NCI-H187 (cell line): ENCODE measurements at places on chromosomes 7 and 10.

DNA sequence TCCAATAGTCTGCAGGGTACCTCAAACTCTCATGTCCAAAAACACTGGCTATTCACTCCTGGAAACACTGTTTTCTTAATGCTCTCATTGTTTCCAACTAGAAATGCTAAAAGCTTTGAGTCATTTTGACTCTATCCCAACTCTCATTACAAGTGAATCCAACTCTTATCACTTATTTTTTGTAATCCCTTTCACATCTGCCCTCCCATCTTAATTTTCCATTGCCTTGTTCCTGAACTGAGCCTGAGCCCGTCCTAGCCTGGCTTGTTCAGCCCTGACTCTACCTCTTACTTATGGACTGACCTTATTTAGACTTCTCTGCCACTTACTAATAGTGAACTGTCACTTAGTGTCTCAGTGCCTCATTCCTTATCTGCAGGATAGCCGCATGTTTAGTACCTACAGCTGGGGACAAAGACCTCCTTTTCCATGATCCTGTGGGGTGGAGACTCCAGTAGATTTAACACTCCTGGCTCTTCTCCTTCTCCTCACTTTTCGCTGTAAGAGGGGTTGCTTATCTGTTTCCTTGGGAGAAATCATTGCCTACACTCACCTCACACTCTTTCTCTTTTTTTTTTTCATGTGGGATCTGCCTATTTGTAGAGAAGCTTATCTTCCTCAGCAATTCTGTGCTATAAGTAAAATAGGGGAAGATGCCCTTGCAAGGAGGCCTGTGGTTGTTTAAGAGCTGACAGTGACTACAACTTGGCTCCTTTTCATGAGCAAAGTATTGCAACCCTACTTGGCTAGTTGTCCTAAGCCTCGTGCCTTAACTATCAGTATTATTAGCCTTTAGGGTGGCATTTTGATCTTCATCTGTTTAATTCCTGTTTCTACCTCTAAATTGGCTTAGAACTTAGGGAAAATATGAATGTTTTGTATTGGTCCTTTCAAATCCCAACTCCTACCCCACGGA is 56.4 kb downstream of the SLC16A12 start:
- no peak for DNase-seq

DNA sequence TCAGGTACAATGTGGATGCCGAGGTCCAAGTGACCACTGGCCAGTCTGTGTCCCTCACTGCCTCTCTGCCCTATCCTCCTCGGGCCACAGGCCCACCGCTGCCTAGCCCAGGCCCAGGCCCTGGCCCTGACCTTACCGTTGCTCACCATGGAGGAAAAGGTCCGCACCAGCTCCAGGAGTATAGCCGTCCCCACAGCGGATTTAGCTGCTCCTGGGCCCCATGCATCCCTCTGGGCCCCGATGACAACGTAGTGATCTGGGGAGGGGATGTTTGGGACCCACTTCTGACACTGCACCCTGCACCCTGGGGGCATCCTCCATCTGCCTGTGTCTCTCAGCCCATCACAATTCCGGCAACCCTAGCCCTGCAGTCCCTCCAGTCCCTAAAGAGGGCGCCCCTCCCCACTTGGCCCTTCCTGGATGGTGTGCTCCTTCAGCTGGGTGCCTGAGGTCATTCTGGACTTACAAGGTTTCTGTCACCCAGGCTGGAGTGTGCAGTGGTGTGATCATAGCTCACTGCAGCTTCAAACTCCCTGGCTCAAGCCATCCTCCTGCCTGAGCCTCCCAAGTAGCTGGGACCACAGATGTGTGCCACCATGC is 12.1 kb downstream of the TFR2 start:
- DNase-seq: no peak

GRCh38 chr7:82057476-82057875 is 287.6 kb upstream of the HGF start:
- DNase-seq: no peak

DNA sequence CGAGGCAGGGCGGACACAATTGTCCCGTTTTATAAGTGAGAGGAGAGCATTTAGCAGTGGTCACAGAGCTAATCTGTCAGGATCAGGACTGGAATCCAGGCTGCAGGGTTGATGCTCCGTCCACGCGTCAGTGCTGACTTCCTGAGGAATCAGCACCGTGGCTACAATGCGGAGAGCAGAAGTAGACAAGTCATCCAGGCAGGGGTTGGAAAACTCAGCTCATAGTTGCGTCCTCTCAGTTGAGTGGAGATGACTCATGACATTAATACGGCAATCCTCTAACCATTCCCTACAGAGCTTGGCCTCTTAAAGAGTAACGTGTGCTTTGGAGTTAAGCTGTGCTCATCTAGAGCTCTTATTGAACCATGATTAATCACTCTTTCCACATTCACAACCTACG is 17.1 kb upstream of the HTR5A start:
- no peak for DNase-seq

GRCh38 chr7:132234711-132235110 is 341.6 kb downstream of the PLXNA4 start:
- DNase-seq: no peak

GRCh38 chr10:70475661-70476060 is 2.9 kb upstream of the PALD1 start:
- DNase-seq: no peak

DNA sequence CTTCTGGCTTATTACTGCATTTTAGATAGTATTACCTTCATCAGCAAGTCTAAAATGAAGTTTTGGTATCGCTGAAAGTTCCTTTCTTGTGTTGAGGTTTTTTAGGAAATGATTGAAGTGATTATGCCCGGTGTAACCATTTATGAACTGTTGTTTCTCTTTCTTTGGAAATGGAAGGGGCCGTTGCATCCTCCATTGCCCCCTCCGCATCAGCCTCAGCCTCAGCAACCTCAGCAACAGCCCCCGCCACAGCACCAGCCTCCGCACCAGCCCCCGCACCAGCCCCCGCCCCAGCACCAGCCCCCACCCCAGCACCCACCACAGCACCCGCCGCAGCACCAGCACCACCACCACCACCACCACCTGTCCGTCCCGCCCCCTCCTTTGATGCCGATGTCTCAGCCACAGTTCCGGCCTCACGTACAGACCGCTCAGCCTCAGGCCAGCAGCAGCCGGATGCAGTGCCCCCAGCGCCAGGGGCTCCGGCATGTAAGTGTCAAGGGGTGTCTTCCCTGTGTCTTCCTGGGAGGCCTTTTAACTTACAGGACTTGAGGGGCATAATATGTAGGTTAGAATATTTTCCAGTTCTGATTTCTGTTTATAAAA is 72.6 kb downstream of the SHH start:
- DNase-seq: no peak

DNA sequence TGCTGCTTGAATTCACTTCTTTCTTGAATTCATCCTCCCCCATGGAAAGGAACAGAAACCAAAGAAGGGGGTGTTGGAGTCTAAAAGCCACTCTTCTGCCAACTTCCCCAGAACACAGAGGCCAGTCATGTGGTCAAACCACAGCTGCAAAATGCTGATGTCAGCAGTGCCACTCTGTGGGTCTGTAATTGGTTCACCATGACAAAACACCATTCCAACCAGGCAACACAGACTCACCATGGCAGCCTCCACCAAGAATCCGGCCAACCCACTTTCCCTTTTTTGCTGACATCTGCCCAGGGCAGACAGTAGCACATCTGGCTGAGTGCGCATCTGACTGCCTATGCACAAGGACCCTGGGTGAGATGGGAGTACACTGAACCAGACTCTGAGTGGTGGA is 16.8 kb downstream of the OSBPL3 start:
- no peak for DNase-seq

GRCh38 chr7:139993169-139993568 is 69.6 kb downstream of the PARP12 start:
- no peak for DNase-seq

DNA sequence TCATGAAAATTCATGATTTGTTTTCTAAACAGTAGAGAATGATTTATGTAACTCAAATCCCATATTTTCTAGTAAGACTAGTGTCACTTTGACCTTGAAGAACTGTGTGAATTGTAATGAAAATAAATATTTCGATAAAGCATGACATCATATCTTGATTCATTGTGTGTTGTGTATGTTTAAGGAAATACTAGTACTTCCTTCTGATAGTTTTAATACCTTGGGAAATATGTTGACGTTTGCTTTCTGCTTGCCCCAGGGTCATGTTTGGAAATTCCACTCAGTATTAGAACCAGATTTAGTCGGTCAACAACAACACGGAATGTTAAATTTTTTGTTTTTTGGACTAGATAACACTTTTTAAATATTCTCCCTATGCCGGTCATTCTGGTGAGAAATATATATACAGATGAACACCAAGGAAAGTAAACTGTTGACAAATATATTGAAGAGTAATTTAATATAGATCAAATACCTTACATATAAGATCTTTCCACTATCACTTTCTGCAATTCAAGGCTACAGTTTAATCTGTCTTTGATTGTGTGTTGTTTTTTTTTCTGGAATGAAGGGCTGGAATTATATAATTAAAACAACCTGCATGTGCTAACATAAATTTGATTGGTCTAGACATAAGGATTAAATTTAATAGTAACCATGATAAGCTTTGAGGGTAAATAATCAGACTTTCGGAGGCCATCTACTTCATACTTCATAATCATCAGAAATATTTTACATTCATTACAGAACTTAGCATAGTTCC is 126.2 kb downstream of the MDFIC start:
- no peak for DNase-seq

DNA sequence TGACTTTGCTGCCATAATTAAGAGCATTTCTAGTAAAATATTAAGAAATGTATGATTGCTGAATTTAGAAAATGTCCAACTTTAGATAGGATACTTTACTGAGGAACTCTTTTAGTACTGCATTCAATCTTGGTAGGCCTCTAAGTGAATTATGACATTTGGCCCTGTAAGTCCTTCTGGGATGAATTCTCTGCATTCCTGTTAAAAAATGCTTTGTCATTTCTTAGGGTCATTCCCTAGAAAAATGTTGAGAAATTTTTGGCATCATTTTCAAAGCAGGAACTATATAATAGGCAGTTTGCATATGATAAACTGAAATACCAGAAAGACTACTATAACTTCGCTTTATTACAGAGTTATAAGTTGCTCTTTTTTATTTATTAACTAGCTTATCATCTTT is 69.3 kb upstream of the PRR15 start:
- no peak for DNase-seq

DNA sequence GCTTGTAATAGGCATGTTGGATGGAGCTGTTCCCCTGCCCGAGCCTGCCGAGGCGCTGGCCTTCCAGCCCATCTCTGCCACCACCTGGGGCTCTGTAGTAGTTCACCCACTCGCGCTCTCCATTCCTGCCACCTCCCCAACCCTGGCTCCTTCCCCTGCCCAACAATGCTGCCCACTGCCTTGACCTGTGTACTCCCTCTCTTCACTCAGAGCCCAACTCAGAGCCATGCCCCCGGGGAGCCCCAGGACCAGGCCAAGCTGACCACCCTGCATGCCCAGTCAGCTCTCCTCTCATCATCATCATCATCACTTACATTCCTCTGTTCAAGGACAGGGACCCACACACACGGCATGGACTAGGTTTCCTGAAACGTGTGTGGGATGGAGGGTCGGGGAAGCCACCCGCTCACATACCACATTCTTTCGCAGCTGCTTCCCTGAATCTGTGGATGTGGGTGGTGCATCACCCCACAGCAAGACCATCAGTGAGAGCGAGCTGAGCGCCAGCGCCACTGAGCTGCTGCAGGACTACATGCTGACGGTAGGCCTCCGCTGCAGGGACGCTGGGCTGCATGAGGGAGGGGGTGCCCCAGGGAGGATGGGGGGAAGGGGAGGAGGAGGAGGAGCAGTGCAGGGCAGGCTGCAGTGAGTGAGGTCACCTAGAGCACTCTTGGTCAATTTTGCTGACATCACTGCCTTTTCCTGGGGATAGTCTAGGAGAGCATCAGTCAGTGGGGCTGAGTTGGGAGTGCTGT is 15.6 kb downstream of the NACAD start:
- no peak for DNase-seq

GRCh38 chr7:1391449-1391848 is 67.8 kb downstream of the MICALL2 start:
- no peak for DNase-seq

GRCh38 chr10:23173214-23174073 is 18.7 kb upstream of the PTF1A start:
- DNase-seq: no peak

DNA sequence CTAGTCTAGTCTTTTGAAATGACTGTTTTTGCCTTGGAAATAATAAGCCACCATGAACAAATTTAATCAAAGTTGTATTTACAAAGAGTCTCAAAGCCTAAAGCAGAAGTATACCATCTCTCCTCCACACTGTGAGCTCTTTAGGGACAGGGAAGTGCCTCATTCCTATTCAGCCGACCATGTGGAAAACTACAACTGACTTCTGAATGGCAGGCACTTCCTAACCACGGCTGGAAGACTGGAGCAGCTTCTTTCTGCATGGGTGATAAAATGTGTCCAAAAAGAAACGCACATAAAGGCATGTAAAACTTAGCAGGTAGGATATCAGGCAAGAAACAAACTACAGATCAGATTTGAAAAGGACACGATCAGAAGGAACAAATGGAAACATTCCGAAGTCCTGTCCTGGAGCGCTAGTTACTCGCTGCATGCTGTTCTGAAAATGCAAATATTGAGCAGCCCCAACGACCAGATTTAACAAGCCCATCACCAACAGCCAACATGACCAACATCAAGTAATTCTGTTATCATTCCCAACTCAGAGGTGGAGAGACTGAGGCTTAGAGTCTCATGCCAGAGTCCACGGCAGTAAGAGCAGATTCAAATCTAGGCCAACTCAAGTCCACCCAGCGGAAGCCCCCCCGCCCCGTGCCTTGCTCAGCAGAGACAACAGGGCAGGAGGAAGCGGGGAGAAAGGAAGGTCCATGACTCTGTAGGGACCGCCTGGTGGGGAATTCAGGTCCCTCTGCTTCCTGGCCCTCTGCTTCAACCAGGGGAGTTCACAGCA is 26.5 kb downstream of the CTBP2 start:
- no peak for DNase-seq

DNA sequence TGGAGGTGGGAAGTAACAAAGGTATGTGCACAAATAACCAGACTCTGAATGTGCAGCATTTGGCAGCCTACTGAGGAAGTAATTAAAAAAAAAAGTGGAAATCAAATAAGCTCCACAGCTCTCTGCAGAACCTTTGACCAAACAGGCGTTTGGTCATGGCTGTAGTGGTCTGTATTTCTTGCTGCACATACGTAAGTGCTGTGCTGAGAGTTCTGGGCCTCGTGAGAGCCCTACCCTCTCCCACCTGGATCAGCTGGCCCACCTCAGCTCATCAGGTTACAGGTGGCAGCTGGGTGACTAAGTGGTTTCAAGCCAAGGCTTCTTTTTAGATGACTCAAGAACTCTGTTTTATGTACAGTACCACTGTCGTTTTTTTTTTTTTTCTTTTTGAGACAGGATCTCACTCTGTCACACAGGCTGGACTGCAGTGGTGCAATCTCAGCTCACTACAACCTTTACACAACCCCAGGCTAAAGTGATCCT is 178.2 kb upstream of the KLF6 start:
- DNase-seq: no peak
